ENCODE measurements at places on chromosomes 5 and 9.

DNA sequence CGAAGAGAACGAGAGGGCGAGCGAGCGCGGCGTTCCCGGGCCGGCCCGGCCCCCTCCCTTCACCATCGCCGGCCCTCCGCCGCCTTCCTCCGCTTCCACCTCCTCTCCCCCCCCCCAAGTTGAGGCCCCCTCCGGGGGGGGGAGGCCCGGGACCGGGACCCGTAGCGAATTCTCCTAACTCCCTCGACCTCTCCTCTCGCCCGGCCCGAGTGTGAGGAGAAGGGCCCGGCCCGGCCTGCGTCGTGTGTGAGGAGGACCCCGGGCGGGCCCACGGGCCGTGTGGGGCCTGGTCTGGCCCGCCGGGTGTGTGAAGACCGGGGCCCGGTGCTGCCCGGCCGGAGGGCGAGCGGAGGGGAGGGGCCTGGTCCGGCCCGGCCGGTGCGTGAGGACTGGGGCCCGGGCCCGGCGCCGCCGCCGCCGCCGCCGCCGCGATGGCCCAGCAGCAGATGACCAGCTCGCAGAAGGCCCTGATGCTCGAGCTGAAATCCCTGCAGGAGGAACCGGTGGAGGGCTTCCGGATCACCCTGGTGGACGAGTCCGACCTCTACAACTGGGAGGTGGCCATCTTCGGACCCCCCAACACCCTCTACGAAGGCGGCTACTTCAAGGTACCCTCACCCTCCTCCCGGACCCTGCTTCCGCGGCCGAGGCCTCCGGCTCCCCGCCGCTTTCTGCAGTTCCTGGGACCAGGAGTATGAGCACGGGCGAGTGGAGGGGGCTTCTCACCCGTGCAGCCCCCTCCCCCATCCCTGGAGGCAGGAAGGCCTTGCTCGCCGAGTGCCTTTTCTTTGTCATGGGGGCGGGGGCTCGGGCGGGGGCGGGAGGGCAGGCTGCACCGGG is 587 bp downstream of the UBE2R2 start:
- DNase-seq = peak; percentile 76

DNA sequence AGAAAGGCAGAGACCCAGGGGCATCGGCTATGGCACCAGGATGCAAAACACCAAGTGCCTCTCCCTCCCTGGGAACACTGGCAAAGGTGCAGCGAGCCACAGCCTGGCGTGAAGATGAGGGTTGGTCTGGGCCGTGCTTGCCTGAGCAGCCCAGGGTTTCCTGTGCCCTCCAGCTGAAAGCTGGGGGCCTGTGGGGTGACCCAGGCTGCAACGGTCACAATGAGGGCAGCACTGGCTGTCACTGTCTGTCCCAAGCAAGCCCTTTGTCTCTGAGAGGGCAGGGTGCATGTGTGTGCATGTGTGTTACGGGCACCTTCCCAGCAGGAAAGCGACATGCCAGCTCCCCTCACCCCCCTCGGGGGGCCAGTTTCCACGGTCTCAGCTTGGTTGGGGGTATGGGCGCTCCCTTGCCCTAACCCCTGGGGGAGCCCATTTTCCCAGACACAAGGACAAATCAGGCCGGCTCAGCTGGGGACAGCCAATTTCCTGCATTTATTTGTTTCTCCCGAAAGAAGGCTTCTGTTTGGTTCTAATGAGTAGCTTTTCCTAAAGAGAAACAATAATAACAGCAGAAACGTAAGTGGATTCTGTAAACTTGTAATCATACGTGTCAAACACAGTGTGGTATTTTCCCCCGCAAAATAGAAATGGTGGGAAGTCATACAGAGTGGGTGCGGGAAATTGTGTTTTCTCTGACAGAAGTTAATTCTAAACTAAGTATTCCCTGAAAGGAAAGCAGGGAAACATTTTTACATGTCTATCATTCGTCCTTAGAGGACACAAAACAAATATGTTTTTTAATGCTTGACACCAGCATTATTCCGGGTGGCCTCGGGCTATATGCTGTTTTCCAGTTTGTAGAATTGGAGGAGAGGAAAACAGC is 21.3 kb downstream of the MRPL36 start:
- no peak for DNase-seq

DNA sequence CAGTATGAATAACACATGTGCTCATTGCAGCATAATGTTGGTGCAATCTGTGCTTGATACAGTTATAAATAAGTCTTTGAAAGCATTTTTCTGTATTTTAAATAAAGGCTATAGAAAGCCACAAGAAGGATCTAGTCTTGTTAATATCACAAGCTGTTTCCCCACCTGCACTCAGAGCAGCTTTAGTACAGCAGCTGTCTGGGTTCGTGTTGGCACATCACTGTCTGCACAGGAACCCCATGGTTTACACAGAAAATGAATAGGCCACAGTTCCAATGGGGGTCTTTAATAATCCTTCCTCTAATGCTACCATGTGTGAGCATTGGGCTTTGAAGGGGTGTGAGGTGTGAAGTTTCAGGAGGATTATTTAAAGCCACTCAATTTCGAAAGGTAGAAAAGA is 2269.7 kb downstream of the MAT2B start:
- DNase-seq = no peak

DNA sequence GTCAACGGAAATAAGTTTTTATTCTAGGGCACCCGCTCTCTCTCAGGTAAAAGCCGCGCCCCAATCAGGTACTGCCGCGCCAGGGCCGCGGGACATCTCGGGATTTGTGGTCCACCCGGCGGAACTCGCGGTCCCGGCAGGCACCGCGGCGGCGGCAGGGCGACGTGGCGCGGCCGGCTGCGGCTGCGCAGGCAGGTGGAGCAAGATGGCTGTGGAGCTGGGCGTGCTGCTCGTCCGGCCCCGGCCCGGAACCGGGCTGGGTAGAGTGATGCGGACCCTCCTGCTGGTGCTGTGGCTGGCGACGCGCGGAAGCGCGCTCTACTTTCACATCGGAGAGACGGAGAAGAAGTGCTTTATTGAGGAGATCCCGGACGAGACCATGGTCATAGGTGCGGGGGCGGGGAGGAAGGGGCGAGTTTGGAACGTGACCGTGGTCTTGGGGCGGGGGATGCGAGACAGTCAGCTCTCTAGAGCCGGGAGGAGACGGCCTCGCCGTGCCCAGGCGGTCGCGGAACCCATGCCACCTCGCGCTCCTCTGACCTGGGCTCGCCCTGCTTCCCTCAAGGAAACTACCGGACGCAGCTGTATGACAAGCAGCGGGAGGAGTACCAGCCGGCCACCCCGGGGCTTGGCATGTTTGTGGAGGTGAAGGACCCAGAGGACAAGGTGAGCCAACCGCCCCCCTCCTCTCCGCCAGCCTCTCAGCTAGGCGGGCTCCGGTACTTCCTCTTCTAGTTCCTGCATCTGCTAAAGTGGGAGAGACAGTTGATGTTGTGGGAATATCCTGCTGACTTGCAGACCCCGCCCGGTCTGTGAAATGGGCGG is at the start of gene TMED9:
Gene TMED9 (plus strand): TSS at position 194 of the 825 bp plus-strand sequence. CDS start 12 bp downstream, at position 206.
- DNase-seq = peak; percentile 82

- no peak for DNase-seq
These were observed 25.5 kb downstream of the AGTPBP1 start for GRCh38 chr9:85716031-85716877.

- DNase-seq = no peak
These were observed 170.1 kb downstream of the GABBR2 start for GRCh38 chr9:98538626-98539031.

DNA sequence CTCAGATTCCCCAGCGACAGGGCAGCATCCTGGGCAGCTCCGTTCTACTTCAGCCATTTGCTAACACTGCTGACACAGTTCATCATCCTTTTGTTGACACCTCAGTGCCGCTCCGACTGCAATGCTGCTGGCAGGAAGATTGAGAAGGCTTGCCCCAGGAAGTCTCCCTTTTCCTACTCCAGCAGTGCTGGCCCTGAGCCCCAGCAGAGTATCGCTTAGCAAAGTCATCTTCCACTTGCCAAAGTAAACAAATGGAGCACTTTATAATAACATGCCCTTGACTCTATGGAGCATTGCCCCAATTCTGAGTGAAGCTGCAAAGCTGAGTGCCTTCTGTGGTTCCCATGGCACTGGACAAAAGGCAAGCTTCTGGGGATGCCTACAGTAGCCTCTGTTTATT is 32.2 kb downstream of the PRLR start:
- peak; percentile 58 for DNase-seq

DNA sequence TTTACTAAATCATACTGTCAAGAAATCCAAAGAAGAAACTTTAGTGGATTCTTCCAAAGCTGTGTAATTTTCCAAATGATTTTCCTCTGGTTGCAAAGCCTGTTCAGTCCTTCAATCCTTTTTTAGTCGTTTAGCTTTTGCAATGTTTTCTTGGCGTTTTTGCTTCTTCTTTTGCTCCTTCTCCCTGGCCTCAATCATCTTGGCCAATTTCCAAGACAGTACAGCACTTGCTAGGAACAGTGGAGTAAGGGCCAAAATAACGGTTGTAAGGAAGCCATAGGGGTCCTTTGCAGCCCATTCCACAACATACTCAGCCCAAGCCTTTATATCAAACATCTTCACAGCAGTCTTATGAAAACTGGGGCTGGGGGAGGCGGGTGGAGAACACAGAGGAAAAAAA is 2.4 kb downstream of the SMIM15 start:
- DNase-seq = peak; percentile 42

DNA sequence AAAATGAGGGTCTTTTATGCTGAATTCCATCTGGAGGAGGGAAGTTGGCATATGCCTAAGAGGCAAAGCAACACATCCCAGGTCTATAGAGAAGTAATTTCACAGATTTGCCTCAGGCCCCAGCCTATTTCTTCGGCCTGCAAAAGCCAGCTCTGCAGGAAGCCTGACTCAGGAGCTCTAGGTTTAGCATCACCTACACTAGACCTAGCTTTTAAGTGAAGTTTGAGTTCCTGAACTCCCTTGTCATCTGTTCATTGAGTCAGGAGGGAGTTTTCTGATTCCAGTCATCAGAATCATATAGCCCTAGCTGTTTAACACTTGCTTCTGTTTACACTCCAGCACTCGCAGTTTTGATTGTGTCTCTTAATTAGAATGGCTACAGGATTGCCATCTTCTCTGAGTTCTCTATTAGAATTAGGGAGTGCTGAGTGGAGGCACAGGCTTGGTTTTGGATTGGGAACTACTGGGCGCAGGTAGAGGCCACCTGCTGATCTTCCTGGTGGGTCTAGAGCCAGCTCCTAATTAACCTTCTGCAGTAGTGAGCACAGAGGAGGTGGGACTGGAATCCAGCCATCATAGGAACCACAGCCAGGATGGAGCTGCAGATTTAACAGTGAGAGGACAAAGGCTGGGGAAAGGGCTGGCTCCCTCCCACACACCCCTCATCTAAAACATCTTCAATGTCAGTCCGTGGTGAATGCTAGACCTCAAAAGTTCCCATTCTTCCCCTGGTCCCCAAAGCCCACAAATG is 179.5 kb downstream of the TRIO start:
- DNase-seq = no peak

DNA sequence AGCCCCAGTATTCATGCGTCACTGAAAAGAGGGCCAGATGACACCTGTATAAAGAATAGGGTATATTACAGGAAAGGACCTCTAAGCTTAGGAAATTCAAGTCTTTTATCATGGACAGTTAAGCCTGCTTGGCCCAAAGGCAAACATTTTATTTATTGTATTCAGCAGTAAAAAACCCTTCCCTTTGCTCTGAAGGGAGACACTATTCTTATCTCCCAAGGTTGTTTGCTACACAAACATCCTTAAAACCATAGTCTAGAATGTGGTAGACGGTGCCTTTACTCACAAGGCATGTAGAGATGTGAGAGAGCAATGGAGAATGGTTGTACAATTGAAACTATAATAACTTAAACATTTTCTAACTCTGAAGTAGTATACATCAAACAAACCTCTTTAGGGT is 33.9 kb downstream of the FTMT start:
- DNase-seq = no peak

DNA sequence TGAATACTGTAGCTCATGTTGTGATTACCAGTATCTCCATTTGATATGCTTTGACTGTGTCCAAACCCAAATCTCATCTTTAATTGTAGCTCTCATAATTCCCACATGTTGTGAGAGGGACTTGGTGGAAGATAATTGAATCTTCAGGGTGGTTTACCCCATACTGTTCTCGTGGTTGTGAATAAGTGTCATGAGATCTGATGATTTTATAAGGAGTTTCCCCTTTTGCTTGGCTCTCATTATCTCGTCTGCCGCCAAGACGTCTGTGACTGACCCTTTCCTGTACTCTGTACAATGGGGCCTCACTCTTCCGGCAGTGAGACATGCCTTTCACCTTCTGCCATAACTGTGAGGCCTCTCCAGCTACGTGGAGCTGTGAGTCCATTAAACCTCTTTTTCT is 59.3 kb downstream of the TRIO start:
- peak; percentile 82 for DNase-seq

GRCh38 chr5:56479126-56479525 is 246.0 kb upstream of the ANKRD55 start:
- DNase-seq = no peak

DNA sequence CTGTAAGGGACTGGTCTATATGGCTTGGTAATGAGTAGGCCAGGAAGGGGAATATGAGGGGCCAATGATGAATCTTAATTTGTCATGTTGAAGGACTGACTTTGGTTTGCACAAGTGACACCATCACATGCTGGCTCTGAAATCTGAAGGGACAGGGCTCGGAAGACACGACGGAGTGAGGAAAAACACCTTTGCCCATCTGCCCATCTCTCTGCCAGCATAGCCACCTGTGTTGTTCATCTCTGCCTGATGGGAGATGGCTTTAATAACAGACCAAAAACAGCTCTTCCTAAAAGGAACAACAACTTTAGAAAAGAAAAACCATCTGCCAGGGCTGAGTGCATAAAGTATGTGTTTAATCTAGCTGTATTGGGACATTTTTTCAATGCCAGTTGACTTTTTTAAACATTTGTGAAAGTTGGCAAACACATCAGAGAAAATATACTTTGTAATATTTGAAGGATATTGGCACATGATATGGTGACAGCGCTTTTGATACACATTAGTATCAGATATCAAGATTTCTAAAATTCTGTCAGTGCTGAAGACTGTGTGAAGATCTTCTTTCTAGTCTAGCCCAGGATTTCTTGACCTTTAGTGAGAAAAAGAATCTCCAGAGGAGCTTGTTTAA is 27.1 kb downstream of the ABLIM3 start:
- no peak for DNase-seq

DNA sequence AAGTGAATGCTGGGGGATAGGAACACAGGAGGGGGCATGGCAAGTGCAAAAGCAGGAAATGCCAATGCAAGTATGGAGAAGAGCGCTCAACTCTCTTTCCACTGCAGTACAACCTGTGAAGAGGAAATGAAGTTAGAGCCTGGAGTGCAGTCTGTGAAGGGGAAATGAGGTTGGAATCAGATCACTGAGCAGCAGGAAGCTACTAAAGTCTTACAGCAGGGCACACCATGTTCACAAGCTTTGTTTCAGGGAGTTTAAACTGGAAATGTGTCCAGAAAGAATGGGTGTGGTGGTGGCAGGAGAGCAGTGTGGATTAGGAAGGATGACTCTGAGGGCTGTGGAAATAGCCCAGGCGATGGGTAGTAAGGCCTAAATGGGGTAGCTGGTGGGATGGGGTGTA is 15.4 kb downstream of the ARHGEF37 start:
- no peak for DNase-seq

DNA sequence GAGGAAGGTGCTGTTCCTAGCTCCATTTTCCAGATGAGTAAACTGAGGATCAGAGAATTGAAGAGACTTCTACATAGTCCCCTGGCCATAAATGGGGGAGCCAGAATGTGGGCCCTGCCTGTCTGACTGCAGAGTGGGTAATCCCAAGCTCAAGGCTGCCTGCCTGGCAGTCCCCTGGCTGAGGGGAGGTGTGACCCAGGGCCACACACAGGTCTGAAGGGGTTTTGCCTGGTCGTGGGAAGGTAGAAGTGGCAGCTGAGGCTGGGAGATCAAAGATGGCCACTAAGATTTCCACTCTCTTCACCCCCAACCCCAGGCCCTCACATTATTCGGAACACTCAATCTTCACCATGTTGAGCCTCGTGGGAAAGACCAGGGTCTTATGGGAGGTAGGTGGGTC is 176.3 kb downstream of the MACROH2A1 start:
- no peak for DNase-seq

All from iris pigment epithelial cell (primary cell).